HuH-7 (cell line): ENCODE measurements at places on chromosomes 1 and 21.

- DNase-seq, result peak; percentile 11
Observed at GRCh38 chr1:185325413-185325812, 8.4 kb upstream of the IVNS1ABP start.

DNA sequence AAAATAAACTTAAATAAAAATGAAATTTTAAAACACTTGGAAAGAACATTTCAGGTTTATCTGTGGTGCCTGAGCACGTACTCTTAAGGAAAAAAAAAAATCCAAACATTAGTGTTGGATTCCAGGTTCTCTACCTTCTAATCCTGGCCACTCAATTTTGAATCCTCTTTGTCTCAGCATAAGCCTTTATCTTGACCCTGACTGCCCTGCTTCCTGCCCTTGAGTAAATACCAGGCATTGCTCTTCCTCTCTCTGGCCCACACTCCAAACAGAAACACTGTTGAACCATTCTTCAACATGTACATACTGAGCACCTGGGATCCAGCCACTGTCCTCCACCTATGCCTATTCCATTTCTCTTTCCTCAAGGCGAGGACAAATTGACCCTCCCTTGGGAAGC lies 11.4 kb upstream of the VANGL1 start:
- no peak for DNase-seq

GRCh38 chr1:175804561-175804960 lies 61.2 kb upstream of the TNR start:
- DNase-seq, result no peak

DNA sequence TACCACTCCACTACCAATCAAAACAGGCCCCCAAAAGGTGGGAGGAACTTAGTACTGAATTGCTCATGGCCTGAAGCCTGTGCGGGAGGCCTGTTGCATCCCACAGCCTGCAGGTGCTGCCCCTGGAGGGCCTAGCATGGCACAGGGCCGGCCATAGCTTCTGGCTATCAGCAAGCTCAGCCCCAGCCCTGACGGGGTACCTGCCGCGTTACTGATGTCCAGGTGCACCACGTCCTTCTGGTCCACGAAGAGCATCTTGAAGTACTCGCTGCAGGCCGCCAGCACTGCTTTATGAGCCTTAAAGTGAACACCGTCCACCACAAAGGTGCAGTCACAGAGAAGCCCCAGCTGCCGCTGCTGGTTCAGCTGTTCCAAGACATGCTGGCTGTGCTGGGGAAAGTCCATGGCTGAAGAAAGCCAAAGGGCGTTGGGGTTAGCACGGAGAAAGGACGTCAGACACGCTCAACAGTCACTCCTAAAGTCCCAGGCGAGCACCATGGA lies 27.8 kb downstream of the ZBTB17 start:
- DNase-seq, result no peak

DNA sequence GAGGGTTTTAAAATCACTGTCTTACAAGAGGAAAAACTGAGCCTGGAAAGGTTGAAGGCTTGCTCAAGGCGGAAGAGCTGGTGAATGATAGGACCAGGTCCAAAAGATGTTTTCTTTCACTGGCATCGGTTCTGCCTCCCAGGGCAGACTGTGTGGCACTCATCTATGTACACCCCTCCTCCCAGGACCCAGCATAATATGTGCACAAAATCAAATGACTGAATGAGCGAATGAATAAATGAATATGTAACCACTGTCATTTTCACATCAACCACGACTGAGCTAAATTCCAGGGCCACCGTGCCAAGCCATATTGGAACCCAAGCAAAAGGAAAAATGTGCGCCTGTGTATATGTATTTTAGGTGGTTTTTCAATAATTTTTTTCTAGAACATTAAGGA lies 99.3 kb upstream of the ZBTB40 start:
- no peak for DNase-seq

- no peak for DNase-seq
Observed at GRCh38 chr21:27569091-27569490, 602.2 kb upstream of the ADAMTS5 start.

DNA sequence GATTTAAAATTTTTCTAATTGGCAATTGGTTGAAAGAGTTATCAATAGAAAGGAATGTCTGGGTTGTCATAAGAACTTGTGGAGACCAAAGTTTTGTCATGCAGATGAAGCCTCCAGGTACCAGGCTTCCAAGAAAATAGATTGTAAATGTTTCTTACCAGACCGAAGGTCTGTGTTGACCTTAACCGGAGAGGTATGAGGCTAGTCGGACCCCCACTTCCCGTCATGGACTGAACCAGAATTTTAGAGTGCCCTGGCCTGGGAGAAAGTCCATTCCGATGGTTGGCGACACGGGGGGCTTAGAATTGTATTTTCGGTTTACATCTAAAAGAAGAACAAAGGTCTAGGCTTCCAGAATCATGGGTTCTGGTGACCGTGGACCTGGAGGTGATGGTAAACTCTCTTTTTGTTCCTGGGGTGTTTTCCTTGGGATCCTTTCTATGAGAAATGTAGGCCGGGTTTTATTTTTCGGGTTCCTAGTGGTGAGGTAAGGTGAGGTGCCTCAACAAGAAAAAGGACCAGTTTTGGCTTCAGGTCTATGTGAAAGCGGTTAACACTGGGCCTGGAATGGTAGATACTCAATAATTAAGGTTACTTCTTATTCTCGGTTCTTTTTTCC lies 405 bp upstream of the UHMK1 start:
- no peak for DNase-seq

DNA sequence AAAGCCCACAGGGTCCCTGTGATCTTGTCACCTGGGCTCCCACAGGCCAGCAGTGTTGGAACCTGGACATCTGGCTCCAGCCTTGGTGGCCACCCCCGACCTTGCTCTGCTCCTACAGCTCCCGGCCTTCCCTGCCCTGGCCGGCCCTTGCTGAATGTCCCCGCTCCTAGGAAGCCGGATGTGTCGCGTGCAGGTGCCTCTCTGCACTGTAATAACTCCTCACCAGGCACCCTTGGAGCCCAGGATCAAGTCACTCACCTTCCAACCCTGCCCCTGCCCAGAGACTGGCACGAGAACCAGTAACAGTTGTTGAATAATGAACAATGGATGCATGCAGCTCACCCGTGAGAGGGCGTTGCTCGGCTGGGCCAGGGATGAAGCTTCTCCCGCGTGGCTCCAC lies 12.1 kb downstream of the PDE9A start:
- DNase-seq, result no peak

DNA sequence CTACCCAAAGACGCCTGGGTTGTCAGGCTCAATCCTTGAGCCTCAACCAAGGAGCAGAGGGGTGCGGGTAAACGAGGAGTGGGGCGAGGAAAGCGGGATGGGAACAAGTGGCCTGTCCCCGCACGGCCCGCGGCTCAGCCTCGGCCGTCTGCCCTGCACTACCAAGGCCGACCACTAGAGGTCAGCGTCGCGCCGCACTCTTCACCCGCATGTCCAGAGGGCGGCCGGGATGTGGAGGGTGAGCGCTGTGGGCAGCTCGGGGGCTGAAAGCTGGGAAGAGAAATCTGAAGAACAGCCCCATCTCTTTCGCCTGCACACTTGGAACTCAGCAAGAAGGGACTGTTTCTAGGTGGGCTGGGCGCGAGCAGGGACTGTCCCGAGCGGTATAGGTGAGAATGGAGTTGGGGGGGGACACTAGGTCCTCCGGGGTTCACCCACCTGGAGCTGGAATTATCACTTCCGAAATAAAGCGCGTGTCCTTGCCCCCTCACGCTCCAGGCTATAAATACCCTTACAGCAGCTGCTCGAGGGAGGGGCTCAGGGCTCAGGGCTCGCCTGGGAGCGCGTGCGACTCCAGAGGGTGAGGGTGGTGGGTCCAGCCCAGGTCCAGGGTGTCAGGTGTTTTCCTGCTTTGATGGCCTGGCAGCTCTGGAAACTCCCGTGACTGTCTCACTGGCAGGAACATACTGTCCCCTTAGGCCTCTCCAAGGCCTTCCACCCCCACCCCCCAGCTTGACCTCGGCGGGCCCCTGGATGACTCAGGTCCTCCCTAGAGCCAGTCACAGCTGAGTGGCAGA lies 9.8 kb downstream of the SLC30A2 start:
- DNase-seq, result peak; percentile 91

GRCh38 chr1:182595641-182596240 lies 6.7 kb upstream of the RNASEL start:
- peak; percentile 54 for DNase-seq

DNA sequence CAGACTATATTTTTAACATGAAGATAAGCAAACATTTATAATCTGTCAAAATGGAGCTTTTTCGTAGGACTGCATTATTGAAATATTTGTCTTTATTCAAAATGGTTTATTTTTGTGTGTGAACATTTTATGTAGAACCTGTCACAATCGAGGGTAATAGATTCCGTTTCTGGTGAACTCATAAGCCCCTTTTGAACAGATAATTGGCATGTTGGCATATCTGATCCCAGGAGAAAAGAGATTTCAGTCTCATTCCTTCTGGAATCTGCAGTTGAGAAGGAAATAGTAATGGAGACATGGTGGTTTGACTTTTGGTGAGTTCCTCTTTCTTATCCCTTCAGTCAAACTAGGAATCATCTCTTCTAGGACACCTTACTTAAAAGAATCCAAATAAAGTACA lies 427.9 kb upstream of the B3GALT2 start:
- DNase-seq, result no peak

- no peak for DNase-seq
Observed at GRCh38 chr21:45336870-45337269, 49.2 kb upstream of the POFUT2 start.

GRCh38 chr1:17400725-17401341 lies 28.8 kb downstream of the PADI6 start:
- DNase-seq, result no peak

GRCh38 chr21:14541841-14542490 lies 4.1 kb downstream of the SAMSN1 start:
- DNase-seq, result no peak

GRCh38 chr1:177385760-177386698 lies 215.3 kb downstream of the BRINP2 start:
- no peak for DNase-seq

DNA sequence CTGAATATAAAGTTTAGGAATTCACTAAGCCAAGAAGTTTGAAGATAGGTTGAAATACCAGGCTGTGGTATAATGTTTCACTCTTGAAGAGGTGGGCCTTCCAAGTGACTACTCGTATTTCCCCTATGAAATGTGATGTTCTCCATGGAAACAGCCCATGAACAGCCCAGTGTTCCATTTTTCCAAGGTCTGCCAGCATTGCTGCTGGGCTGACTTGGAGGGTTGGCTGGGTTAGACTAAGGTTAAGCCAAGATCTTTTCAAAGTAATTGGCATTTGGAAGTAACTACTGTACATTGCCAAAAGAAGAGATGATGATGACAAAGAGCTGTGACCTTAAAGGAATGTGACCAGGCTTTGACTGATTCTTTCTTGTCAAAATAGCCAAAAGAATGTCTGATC lies 73.8 kb downstream of the RPE65 start:
- DNase-seq, result no peak

- no peak for DNase-seq
Observed at GRCh38 chr1:175618559-175618958, 124.8 kb downstream of the TNR start.

DNA sequence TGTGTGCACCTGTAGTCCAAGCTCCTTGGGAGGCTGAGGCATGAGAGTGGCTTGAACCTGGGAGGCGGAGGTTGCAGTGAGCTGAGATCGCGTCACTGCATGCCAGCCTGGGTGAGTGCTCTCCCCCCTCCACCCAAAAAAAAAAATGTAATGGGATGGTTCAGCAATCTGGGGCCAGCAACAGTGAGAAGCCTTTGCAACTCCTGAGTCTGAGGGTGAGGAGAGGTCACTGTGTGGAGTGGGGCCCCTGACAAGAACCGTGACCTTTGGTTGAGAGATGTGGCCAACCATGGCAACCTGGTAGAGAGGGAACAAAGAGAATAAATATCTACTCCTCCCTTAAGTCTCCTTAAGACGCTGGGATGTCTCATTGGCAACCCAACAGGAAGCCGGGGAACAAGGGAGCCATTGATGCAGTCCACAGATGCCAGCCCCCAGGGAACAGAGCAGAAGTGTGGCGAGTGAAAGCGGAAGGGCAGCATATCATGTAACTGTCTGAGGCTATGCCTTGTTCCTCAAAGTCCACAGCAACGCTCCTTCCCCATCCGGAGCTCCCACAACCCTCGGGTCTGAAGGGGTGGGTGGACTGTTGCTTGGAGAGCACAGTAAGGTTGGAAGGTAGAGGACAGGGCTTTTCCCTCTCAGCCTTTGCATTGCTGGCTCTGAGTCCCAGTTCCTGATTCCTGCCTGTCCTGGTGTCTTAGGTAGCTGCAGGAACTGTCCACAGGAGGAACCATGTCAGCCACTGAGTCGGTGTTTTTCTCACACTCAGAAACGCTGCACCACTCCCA lies 8.3 kb downstream of the TRNP1 start:
- no peak for DNase-seq

GRCh38 chr1:117685936-117686806 lies 80.3 kb downstream of the TENT5C start:
- no peak for DNase-seq

DNA sequence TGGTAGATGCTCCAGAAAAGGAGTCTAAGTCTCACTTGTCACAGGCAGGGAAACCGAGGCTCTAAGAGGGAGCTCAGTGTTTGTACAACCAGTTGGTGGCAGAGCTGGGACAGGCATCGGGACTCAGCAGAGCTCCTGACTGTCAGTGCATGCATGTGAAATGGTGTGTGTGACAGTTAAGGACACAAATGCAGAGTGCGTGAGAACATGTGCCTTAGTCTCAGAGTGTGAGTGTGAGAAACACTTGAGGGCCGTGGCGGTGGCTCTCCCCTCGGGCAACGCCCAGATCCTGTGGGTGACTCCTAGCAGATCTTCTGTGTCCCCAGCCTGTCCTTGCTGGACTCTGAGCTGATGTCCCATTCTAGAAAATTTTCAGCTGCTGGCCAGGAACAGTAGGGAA lies 362.6 kb downstream of the MATN1 start:
- DNase-seq, result no peak

DNA sequence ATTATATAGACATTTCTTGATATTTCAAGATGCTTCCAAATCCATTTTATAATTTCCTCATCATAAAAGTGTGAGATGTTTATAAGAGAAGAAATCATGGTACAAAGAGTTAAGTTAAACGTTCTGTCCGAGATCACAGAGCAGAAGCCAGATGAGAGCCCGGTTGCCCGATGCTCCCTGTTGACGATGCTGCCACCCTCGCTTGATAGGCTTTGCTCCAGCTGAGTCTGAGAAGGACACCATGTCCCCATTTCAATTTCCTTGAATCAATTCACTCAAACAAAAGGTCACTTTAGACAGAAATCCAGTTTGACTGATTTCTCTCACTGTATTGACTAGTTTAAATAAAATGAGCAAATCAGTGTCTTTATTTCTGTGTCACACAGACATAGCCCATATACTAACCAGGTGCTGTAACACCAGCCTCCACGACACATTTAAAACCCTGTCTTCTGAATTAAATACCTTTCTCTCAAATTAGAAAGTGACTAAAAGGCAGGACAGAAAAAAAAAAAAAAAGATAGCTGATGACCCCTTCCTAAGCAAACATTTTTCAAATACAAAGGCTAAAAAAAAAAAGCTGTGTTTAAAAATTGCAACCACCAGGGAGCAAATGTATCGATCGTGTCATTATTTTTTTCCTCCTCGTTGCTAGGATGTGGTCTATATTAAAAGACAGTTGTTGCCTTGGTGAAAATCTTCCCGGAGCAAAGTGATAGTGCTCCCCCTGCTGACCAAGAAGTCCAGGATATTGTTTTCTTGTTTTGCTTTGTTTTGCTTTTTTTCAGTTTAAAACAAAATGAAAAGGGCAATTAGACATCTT lies 35.2 kb downstream of the DNASE2B start:
- DNase-seq, result peak; percentile 44

GRCh38 chr1:197453376-197454058 lies 185.5 kb downstream of the CRB1 start:
- DNase-seq, result no peak
